ENCODE measurements at places on chromosomes 5 and 9.

GRCh38 chr9:92968081-92968480, 20.8 kb downstream of the FGD3 start:
- no peak for DNase-seq

- no peak for DNase-seq
Measured at GRCh38 chr9:136950656-136951276, 1.3 kb upstream of the LCN12 start.

DNA sequence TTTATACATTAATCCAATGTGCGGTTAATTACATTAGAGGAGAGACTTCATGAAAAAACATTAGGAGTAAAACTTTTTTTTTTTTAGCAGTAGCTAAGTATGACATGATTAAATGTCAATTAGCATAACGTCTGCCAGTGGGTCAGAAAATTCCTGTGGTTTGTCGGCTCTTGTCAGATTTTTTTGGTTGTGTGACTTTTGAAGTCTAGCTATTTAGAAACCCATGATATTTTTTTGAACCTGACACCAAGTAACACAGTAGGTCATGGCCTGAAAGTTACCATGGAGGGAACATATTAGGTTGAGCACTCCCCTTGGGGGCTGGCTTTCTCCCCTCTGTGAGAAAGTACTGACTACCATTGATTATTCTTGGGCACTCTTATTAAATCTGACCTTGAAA, 84.8 kb upstream of the ALDH1A1 start:
- DNase-seq = no peak

GRCh38 chr5:51380603-51381207, 2.5 kb upstream of the ISL1 start:
- DNase-seq = no peak

DNA sequence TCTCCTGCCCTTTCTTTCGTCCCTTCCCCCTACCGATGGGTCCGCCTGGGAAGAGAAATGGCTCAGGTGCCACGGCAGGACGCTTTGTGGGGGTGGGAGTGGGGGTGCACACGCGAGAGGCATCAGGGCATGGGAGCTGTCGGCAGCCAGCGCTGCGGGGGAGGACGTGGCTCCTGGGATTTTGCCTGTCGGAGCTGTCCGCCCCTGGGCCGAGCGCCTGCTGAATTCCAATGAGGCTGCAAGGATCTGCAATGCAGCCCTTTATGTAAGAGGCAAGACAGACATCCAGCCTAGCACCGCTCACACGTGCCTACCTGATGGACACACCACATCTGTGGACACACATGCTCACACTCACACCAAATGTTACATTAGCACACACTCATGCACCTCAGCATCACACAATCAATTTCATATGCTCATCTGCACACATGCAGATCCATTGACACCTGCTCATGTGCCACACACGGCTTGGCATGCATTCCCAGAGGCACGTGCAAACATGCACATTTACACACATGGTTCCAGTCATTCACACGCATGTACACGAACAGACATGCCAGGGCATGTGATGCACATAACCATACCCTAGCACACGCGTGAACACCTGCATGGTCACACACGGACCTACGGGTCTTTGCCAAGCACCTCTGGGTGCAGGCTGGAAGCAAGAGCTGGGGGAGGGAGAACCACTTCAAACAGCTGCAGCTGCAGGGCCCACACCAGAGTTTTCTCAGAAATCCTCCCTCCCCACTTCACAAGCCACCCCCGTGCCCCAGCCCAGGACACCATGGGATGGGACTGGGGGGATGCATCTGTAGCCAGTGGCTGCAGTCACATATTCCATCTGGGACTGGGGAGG, 1.4 kb downstream of the GRIN1 start:
- no peak for DNase-seq

- DNase-seq = no peak
Measured at GRCh38 chr5:78341440-78341839, 19.0 kb upstream of the SCAMP1 start.

- no peak for DNase-seq
Measured at GRCh38 chr9:133999851-134000265, 7.7 kb upstream of the VAV2 start.

DNA sequence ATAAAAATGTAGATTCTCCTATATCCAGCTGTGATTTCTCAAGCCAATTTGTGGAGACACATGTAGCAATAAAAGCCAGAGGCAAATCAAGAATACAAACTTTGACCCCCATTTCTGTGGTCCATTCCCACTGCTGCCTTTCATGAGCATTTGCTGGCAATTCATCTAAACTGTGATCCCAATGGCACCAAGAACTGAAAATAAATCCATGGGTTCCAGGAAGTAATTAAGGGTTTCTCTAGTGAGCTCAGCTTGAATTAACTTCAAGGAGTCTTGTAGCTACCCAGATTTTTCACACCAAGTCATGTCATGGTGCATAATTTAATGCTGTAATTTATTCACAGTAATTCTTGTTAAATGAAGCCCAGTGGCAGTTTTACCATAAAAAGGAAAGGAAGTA, 145.0 kb upstream of the SMC2 start:
- no peak for DNase-seq
